AG08396 (cell line): ENCODE measurements at places on chromosomes 12 and 14.

DNA sequence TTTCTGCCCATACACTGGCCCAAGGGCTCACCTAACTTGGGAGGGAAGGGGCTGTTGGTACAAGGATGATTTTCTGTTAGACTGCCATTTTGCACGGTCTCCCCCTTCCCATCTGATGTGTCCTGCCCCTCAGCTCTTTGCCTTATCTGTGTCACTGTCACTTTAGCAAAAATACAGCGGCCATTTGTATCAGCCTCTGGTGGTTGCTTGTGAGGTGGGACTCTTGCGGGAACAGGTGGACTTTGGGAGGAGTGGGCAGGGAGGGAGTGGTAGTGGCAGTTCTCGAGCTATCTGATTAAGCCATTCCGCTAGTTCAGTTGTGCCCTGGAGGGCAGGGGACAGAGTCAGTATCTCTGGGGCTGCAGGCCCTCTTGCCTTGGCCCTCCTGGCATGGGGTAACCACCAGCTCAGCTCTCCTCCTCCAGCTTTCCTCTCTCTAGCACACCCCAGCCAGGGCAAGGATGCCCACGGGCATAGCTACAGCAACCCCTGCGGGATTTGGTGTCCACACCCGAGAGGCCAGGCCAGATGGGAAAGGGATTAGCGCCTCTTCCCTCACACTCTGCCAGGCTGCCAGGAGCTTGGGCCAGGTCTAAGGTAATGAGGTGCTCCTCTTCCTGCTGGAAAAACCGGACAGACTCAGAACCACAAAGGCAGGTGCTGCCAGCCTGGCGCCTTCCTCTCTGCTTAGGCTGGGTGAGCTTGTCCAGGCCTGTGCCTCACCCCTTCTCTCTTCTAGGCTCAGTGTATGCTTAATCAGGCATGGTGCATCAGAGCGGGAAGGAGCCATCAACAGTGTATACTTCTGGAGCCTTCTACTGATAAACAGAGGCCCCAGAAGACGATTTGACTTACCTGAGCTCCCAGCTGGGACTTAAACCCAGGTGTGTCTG, 8.7 kb downstream of the SLC48A1 start:
- no peak for DNase-seq

DNA sequence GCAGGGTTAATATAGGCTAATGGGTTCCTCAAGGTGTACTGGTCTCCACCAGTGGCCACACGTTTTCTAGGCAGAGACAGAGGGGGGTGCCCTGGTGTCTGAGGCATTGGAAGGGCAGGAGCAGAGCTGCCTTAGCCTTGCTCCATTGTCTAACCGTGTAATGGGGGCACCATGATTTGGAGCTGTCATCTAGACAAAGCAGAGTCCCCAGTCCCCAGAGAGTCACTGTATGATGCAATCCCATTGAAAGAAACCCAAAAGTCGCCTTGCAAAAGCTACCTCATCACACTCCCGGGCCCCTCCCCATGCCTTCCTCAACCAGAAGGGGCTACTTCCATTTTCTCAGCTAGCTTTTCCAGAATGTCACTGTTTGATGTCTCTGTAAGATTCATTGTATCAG, 487.1 kb downstream of the AACS start:
- DNase-seq = no peak

- DNase-seq = no peak
Measured at GRCh38 chr12:131642101-131642540, 68.8 kb upstream of the SFSWAP start.

DNA sequence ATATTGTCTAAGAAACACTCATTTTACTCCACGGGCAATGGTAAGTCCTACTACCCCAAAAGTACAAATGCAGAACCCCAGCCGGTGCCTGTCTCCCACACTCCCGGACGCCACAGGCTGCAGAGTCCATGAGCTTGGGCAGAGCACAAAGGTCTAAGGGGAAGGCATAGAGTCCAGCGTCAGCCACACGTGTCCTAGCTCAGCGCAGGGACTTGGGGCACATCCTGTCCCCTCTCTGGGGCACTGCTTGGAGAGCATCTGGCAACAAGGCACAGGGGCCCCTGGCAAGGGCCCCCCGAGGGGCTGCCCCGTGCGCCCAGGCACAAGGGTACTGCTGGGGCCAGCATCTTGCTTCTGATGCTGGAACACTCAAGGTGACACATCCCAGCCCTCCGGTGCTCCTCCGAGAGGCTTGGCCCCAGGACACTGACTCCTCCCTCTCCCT, 58.4 kb downstream of the BCL11B start:
- DNase-seq = no peak

- no peak for DNase-seq
Measured at GRCh38 chr14:88605594-88605993, 42.8 kb downstream of the ZC3H14 start.

- no peak for DNase-seq
Measured at GRCh38 chr12:104576980-104577580, 120.3 kb downstream of the CHST11 start.
